Esophagus muscularis mucosa (tissue), 4 donors: ENCODE measurements at places on chromosomes 7 and 10. TPM values are rescaled to one million over a fixed set of nuclear protein-coding genes. Genes with fewer than 3 reads are reported as not detected.

DNA sequence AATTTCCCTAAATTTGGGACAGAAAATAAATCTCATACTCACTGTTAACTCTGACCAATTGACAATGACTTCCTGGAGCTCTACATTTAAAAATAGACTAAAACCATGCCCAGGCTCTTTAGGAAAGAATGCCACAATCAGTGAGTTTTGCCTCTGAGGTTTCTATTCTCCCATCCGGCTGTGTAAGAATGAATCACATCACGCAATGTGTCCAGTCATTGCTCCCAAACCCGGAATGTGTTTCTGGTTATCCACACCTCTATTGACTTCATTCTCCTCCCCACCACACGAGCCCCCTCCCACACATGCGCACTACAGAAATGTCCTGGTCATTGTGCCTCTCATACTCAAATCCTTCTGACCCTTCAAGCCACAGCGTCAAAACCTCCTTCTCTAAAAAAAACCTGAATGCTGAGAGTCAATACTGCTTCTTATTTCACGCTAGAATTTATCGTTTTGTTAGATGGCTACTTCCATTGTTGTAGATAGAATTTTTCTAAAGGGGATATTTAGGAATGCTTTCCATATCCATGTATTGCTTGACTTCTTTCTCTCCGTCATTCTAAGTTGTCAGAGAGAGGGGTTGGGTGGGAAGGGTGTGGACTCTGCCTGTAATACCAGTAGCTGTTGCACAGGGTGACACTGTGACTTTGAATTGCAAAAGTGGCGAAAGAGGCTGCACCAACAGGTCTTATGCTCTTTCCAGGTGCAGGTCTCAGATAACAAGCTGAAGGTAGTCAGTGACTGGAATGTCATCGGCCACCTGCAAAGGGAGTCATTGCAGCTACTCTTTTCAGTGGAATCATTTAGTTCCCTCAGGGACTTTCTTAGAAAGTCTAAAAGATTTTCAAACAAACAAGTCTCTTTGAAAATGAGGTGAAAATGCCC lies 356.6 kb downstream of the PAXIP1 start:
- no peaks in the 10 kb centered on the region for H3K36me3 ChIP-seq
- no peak for DNase-seq
- no peak overlapping the region for H3K4me3 ChIP-seq
- no peaks in the 10 kb centered on the region for H3K4me1 ChIP-seq

- no peak overlapping the region for H3K4me3 ChIP-seq
- H3K36me3 ChIP-seq, result no peaks in the 10 kb centered on the region
- H3K27me3 ChIP-seq, result no peaks in the 10 kb centered on the region
- DNase-seq, result no peak
- H3K27ac ChIP-seq, result no peak overlapping the region
Measured at GRCh38 chr10:131760416-131761166, 140.2 kb upstream of the PPP2R2D start.

DNA sequence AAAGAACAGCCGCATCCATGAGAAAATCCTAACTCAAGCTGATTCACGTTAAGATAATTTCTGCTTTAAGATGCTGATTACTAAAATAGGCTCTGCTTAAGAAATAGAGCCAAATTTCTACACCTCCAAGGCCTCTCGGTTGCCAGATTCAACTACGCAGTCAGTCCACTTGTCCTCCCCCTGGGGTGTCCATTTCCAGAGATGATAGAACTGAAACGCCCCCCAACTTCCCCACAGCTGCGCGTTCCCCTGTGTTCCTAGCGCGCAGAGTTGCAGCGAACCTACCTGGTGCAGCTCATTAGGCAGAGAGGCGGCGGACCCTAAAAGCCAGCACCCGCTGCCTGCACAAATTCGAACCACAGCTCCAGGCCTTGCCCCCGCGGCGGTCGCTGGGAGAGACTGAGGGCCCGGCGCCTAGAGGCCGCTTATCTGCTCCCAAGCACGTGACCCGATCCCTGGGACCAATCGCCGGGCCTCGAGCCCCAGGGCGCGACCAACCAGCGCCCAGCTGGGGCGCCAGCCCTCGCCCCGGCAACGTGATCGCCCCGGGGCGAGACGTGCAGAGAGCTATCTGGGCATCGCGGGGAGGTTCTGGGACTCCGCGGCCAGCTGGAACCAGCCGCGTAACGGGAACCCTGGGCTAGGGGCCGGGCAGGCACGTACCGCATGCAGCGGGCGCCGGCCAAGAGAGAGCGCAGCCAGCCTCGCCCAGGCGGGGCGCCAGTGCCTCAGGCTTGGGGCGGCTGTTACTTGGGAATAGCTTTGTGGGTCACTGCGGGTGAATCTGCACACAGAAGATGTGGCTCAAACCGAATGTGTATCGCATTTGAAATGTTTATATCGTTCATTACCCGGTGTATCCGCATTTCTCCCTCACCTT lies at the start of gene PPP1R3C:
PPP1R3C (minus strand) TSS at position 401 of the 880 bp plus-strand sequence; CDS start at position 299, 102 bp downstream.
- peak within 1 kb of the TSS; percentile 67 for H3K4me3 ChIP-seq
- peaks cover 21% of the 10 kb centered on the region for H3K4me1 ChIP-seq
- no peaks in the 10 kb centered on the region for H3K27me3 ChIP-seq
- H3K36me3 ChIP-seq, result peaks cover 19% of the 10 kb centered on the region

GRCh38 chr10:11742009-11742778 lies at the start of gene ECHDC3:
Gene ECHDC3, plus strand, starts transcription at chr10:11742382. Its CDS starts 195 bp downstream, at chr10:11742577.
- H3K36me3 ChIP-seq, result no peaks in the 10 kb centered on the region
- DNase-seq, result no peak
- H3K27me3 ChIP-seq, result no peaks in the 10 kb centered on the region
- peaks cover 18% of the 10 kb centered on the region for H3K4me1 ChIP-seq

DNA sequence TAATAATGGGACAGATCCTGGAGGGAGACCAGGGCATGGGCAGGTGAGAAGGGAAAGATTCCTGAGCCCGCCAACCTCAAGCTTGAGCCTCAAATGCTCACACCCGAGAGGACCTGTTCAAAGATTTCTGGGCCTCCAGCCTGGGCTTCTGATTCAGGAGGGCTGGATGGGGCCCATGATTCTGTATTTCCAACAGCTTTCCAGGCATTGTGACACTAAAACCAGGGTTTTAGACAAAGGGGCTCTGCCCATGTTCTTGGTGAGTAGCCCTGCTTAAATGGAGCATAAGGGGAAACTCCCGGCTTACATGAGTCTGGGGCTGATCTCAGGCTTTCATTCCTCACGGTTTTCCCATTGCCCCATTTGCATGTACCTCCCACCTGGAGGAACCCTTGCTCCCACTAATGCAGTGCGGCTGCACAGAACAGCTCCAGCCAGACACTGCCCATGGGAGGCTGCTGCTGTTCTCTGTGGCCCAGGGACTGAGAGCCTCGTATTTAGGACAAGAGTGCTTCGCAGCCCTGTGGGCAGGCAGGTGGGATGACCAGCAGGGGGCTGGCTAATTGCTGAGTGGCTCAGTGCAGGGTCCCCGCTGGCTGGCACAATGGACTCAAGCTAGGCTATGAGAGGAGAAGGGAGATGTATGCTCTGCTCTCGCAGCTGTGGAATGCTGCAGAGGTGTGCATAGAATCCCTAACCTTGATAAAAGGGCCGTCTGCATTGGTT lies 135.3 kb upstream of the COBL start:
- H3K4me3 ChIP-seq, result no peak overlapping the region
- no peak overlapping the region for H3K27ac ChIP-seq
- H3K27me3 ChIP-seq, result no peaks in the 10 kb centered on the region
- no peaks in the 10 kb centered on the region for H3K36me3 ChIP-seq
- no peaks in the 10 kb centered on the region for H3K4me1 ChIP-seq
- DNase-seq, result peak; percentile 91

GRCh38 chr7:50197549-50197948 lies 104.5 kb upstream of the ZPBP start:
- no peaks in the 10 kb centered on the region for H3K4me1 ChIP-seq
- no peaks in the 10 kb centered on the region for H3K27me3 ChIP-seq
- H3K36me3 ChIP-seq, result no peaks in the 10 kb centered on the region
- no peak overlapping the region for H3K4me3 ChIP-seq
- DNase-seq, result no peak

DNA sequence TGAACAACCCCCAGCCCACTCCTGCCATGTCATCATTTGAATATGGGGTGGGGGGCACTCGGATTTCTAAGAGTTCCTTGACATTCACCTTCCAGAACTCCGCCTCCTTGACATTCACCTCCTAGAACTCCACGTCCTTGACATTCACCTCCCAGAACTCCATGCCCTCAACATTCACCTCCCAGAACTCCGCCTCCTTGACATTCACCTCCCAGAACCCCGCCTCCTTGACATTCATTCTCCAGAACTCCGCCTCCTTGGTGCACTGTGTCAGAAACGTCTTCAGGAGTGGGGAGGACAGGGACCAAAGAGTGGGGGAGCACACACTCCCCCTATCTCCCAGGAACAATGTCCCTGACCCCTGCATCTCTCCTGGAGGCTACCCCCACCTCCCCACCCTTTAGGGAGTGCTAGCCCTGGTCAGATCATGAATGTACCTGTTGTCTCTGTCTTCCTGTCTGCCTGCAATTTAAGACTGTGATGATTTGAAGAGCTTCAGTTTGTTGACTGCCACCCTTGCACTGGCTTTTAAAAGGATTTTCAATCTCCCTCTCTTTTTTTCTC lies 110.1 kb downstream of the NPTX2 start:
- no peaks in the 10 kb centered on the region for H3K4me1 ChIP-seq
- no peaks in the 10 kb centered on the region for H3K27me3 ChIP-seq
- DNase-seq, result no peak
- H3K36me3 ChIP-seq, result no peaks in the 10 kb centered on the region

DNA sequence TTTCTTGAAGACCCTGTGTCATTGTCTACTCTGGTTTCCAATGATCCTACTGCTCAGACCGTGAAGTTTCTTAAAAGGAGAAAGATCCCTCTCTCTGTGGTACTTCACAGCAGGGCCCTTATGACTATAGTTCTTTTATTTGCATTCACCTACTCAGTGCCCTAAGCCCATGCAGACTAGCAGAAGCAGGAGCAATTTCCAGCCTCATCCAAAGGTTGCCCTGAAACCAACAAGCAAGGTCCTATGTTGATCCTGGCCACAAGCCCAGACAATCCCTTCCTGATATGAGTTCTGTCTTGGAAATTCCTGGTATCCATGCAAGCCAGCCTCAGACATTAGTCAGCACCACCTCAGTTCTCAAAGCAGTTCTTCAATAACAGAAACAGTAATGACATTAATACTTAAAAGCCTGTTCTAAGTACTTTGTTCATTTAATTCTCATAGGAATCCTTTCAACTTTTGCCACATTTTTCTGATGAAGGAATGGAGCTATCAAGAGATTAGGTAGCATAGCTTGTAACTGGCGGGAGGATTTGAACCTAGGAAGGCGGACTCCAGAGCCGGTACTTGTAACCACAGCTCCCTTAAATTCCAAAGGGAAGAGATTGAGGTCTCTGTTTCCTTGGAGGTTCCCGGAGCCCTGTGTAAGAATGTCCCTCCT lies 58.1 kb upstream of the ST8SIA6 start:
- H3K27ac ChIP-seq, result peak overlapping the region; percentile 22
- H3K27me3 ChIP-seq, result no peaks in the 10 kb centered on the region
- DNase-seq, result no peak
- H3K4me1 ChIP-seq, result peaks cover 10% of the 10 kb centered on the region
- no peak overlapping the region for H3K4me3 ChIP-seq

DNA sequence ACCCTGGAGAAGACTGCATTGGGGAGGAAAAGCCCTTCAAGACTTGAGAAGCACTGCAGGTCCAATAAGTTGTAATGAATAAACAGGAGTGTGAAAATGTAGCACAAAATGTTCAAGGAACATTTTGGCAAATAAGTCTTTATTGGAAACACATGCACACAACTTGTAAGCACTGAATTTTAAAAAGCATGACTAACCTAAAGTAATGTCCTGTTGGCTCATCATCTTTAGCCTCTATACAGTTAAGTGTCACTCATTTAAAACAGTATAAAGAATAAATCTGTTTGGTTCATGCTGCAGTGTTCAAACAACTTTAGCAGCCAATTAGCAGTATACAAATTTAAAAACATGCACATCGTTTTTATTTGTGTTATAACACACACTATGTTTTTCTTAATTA lies 108.6 kb downstream of the CDK6 start:
- no peaks in the 10 kb centered on the region for H3K27me3 ChIP-seq
- peaks cover 16% of the 10 kb centered on the region for H3K4me1 ChIP-seq
- DNase-seq, result no peak
- H3K4me3 ChIP-seq, result no peak overlapping the region
- no peak overlapping the region for H3K27ac ChIP-seq
- H3K36me3 ChIP-seq, result peaks cover 4% of the 10 kb centered on the region

DNA sequence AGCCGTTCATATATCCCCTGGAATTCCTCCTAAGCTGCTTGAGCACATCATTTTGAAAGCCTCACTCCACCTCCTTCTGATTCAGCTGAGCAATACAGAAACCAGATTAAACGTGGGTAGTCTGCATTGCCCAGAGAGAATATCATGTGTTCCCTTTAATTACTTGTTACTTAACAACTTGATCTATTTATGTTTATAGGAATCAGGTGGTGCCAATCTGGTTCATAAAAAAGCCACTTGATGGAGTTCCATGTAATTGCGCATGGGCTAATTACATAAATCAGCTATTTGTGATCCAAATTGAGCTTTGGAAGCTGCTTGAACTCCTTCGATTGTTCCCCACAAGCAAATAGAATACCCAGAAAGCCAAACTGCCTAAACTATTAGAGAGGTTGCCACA lies 114.7 kb upstream of the ADCY1 start:
- DNase-seq, result no peak
- H3K36me3 ChIP-seq, result no peaks in the 10 kb centered on the region
- H3K27me3 ChIP-seq, result no peaks in the 10 kb centered on the region
- H3K27ac ChIP-seq, result no peak overlapping the region

The SPDYE9 gene
- not detected for total RNA-seq

The TUBAL3 gene
- total RNA-seq, result 0.66 TPM

The TRPV6 gene
- total RNA-seq, result not detected

The ABCB4 gene
- 1.4 TPM for total RNA-seq
